HTR-8/SVneo (cell line): ENCODE measurements at places on chromosomes 6 and 20.
A peak's percentile ranks its signal among the peaks of the same experiment; 100 is the strongest.

- DNase-seq, result no peak
Measured at GRCh38 chr6:147534116-147534860, 25.8 kb downstream of the SAMD5 start.

GRCh38 chr6:20313960-20314530, 87.6 kb upstream of the E2F3 start:
- no peak for DNase-seq

- no peak for DNase-seq
Measured at GRCh38 chr6:72440611-72441010, 181.3 kb upstream of the KCNQ5 start.

- DNase-seq, result no peak
Measured at GRCh38 chr6:156840606-156841005, 63.4 kb downstream of the ARID1B start.

- DNase-seq, result no peak
Measured at GRCh38 chr20:19977373-19977770, 39.8 kb upstream of the NAA20 start.

- no peak for DNase-seq
Measured at GRCh38 chr6:162151021-162151665, 576.4 kb downstream of the PRKN start.

- no peak for DNase-seq
Measured at GRCh38 chr6:12527339-12527738, 189.2 kb upstream of the PHACTR1 start.

DNA sequence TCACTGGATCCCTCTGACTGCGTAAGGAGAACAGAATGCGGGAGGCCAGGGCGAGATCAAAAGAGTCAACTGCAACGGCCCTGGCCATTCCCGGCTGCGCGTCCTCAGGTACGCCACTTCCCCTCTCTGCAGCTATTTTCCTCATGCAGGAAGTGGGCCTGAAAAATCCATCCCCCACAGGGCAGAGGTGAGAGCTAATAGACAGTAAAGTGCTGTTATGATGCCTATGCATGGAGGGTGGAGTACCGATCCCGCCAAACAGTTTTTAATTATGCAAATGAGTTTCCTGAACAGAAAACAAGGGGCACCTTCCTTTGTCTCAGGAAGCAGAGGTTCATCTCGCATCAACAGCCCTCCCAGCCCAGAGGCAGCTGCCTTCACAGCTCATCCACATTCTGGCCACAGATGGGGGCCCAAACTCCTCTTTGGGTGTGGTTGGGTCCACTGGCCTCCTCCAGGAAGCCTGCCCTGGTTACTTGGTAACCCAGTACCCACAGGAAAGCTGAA, 9.3 kb downstream of the PREX1 start:
- no peak for DNase-seq

- DNase-seq, result peak; percentile 27
Measured at GRCh38 chr6:44309092-44309491, 4.1 kb downstream of the AARS2 start.

DNA sequence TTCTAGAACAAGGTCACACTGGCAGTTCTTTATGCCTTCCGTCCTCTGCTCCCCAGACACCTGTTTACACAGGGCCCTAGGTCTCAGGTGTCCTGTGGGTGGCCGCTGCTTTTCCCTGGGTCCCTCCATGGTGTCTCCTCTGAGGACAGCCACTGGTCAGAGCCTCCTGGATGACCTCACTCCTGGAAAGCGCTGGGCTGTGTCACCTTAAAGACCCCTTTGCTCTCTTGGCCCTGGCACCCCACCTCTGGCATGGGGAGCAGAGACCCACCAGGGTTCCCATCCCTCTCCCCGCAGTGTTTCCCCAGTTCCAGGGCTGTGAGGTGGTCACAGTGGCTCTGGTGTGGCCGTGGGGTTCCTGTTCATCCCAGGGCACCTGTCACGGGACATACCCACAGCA, 33.9 kb downstream of the NTSR1 start:
- DNase-seq, result no peak

- no peak for DNase-seq
Measured at GRCh38 chr20:33704197-33704924, 15.7 kb downstream of the PXMP4 start.

DNA sequence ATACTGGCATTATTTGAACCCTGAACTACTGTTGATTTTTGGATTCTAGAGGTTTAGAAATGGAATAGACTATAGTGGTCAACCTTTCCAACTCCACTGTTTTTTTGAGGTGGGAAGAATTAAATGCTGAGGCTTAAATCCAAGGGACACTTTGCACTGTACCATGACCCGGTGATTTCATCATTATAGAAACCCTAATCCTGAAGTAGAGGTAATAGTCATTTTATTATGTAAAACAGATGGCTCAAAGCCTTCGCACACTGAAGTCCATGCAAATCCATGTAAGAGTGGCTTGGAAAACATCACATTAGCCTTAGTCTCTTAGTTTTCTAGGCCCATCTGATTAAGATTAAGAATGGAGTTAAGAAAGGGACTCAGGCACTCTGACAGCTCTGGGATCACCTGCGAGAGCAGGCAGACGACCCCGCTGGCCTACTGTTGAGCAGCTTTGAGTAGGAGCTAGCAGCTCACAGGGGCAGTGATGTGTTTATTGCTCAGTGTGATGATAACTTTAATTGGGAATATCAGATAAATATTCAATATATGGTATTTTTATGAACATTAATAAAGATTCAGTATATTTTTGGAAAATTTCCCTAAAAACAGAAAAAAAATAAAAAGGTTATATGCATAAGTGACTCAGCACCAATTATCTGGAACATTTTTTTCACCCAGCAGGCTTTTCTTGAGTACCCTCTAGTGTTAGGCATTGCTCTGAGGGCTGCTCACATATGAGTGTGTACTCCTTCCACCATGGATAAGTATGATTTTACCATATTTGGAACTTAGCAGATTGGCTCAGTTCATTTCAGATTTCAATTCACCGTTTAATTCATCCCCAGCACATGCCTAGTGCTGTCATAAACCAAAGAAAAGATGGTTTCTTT, 13.4 kb downstream of the SLX4IP start:
- DNase-seq, result no peak

- DNase-seq, result no peak
Measured at GRCh38 chr6:33950891-33951889, 147.4 kb upstream of the MLN start.

GRCh38 chr6:157670466-157671186, 152.4 kb upstream of the SNX9 start:
- no peak for DNase-seq

DNA sequence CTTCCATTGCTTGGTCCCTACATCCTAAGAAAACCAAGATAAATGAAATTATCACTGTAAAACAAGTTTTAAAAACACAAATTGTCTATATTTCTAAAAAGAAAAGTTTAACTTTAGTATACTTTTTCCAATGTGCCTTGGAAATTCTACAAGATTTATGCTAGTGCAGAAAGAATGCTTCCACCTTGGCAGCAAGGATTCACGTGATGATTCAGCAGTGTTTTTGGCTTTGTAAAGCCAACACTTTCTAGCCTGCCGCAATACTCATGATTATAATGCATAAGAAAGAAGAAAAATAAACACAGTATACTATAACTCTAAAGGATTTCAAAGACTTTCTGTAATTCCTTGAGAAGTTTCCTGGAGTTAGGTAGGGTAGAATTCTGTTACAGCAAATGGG, 442.7 kb downstream of the TENT5A start:
- no peak for DNase-seq

GRCh38 chr6:11586536-11586935, 49.0 kb downstream of the TMEM170B start:
- DNase-seq, result no peak

DNA sequence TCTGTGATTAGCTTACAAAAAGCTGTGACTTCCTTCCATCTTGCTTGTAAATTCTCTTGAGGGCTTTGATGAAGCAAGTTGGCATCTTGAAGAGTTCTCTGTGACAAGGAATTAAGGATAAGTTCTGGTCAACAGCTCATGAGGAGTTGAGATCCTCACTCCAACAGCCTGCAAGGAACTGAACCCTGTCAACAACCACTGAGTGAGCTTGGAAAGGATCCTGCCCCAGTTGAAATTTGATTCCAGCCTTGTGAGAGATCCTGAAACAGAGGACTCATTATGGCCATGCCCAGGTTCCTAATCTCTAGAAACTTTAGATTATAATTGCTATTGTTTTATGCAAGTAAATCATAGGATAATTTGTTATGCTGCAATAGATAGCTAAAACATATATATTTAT, 133.7 kb downstream of the PTCHD4 start:
- DNase-seq, result no peak

- DNase-seq, result no peak
Measured at GRCh38 chr6:53238311-53238710, 89.7 kb upstream of the GCM1 start.

GRCh38 chr6:134519465-134519864, 201.6 kb upstream of the SGK1 start:
- DNase-seq, result no peak

DNA sequence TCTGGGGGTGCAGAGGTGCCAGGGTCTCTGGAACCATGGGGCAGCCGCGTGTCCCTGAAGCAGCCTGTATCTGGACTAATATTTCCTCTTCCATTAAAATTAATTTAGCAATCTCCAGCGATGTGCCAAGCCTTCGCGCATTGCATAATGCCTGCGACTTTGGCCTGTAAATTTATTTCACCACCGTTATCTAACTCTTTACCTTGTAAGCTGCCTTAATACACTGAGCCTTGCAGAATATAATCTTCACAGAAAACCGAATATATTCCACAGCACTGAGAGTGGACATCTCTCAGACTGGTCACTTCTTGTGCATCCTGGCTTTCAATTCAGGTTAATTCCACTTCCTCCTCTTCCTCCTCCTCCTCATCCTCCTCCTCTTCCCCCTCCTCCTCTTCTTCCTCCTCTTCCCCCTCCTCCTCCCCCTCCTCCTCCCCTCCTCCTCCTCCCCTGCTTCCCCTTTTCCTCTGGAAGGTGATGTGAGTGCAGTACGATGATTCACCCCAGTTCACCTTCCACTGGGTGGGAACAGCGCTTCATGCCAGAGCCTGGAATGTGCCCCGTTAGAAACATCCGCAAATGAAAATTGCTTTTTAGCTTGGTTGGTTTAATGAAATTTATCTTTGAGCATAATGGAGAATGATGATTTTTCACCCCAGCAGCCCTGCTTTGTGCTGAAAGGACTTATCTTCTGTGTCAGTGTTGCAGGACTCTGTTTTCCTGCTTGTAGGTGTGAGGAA, 101.4 kb downstream of the CDH4 start:
- DNase-seq, result peak; percentile 85

GRCh38 chr20:62860391-62860923, 1.2 kb downstream of the TCFL5 start:
- peak; percentile 78 for DNase-seq

DNA sequence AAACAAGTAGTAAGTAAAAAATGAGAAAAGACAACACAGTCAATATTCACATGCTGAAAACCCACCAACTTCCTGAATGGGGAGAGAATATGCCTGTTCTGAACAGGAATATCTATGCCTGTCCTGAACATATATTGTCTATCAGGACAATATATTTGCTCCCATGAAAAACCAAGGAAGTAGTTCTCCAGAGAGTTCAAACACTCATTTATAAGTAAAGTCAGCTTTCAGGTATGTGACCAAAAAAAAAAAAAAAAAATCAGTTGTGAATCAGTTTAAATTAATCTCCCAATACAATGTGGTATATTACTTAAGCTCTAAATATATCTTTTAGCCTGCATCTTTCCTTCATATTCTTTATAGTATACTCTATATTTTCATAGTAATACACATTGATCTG, 119.5 kb downstream of the MYB start:
- DNase-seq, result no peak

DNA sequence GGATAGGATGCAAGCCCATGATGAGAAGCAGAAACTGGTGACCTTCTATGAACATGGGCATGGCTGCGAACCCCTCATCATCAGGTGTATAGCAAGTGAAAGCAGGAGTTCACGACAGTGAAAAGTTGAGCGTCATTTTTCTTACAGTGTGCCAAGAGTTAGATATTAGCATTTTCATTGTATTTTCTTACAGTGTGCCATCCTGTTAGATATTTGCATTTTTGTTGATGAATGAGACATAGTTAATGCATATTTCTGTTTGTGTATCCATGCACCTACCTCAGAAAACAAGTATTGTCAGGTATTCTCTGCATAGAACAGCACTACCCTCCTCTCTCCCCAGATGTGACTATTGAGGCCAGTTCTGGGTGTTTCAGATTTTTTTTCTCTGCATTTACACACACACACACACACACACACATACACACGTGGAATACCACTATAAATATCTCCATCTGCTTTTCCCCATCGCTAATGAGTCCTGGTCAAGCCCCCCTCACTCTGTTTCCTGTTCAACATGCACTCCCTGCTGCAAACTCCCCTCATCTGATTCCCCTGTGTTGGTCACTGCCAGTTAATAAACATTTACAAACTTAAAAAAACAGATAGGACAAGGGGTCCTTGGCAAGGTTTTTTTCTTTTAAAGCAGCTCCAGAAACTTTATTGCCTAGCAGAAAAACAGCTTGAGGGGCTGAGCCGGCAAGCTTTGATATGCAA, 41.7 kb downstream of the PLN start:
- DNase-seq, result no peak

- no peak for DNase-seq
Measured at GRCh38 chr20:40953856-40954255, 74.8 kb upstream of the TOP1 start.

DNA sequence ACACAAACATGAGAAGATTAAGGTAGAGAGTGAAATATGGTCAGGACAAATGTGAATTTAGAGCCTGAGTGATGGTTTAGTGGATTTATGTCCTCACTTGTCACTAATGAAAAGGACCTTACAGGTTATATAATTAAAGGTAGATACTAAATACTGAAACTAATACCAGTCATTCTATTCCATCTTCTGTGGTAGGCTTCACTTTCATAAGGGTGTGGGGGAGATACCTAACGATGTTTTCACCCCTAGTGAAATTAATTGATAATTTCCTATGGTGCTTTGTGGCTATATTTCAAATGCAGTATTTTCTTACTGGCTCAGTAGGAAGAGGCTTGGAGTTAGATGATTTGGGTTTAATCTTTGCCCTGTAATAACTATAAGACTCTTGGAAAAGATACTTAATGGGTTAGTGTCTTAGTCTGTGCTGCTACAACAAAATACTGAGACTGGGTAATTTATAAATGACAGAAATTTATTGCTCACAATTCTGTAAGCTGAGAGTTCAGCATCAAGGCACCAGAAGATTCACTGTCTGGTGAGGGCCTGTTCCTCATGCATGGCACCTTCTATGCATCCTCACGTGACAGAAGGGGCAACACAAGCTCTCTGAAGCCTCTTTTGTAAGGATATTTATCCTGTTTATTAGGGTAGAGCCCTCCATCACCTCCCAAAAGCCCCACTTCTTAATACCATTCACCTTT, 21.3 kb downstream of the RNF217 start:
- no peak for DNase-seq

- DNase-seq, result no peak
Measured at GRCh38 chr6:146916435-146917025, 287.7 kb upstream of the STXBP5 start.

GRCh38 chr6:145199961-145200360, 535.4 kb downstream of the EPM2A start:
- no peak for DNase-seq

GRCh38 chr6:145836170-145836569, 21.6 kb upstream of the FBXO30 start:
- peak; percentile 5 for DNase-seq

GRCh38 chr6:31729979-31730630, 1.0 kb upstream of the DDAH2 start:
- peak; percentile 85 for DNase-seq

GRCh38 chr6:104613416-104614001, 246.2 kb downstream of the HACE1 start:
- peak; percentile 5 for DNase-seq

GRCh38 chr6:4776493-4777393, 539 bp downstream of the CDYL start:
- DNase-seq, result peak; percentile 28
